CD4-positive, alpha-beta T cell (primary cell): ENCODE measurements at places on chromosomes 6 and 20.
A peak's percentile ranks its signal among the peaks of the same experiment; 100 is the strongest.

DNA sequence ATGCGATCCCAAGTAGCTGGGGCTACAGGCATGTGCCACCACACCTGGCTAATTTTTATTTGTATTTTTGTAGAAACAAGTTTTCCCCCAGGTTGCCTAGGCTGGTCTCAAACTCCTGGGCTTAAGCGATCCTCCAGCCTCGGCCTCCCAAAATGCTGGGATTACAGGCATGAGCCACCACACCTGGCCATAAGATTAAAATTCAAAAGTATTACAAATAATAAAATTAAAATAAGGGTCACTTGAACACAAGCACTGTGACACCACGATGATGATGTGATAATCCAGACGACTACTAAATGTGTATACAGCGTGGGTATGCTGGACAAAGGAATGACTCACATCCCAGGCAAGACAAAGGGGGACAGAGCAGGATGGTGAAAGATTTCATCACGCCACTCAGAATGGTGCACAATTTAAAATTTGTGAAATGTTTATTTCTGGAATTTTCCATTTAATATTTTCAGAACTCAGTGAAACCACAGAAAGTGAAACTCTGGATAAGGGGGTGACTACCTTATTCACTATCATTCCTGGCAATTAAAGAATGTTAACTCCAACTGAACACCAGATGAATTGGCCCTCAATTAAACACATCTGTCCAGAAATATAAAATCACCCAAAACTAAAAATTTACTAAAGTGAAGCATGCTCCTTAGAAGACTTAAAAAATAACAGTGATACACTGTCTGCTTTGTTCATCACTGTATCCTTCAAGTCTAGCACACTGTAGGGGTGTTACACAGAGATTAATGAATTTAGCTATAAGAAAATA, 13.1 kb downstream of the B4GALT5 start:
- peak; percentile 44 for DNase-seq

GRCh38 chr20:62178316-62179161, 4.3 kb upstream of the MTG2 start:
- no peak for DNase-seq

- no peak for DNase-seq
These were observed 48.4 kb upstream of the NCOA3 start for GRCh38 chr20:47453167-47453782.

GRCh38 chr6:85490516-85491248, 40.8 kb downstream of the NT5E start:
- DNase-seq, result no peak

GRCh38 chr20:44248410-44248759, 1.3 kb downstream of the GDAP1L1 start:
- no peak for DNase-seq

DNA sequence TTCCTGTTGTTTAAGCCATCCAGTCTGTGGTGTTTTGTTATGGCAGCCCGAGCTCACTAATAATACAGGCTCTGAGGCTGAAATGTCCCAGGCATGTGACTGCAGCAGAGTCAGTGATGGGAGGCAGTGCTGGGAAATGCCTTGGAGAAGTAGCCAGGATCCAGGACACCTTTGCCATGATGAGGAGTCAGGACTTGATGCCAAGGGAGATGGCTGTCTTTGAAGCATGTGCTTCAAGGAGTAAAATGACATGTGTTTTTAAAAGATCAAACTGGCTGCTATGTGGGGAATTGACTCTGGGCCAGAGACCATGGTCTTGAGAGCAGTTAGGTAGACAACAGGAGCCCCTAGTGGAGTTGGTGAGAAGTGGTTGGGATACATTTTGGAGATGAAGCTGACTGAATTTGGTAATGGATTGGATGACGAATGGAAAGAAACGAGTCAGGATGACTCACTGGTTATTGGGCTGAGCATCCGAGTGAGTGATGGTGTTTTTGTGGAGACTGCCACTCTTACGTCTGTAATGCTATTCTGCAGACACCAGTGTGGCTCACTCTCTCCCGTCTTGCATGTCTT, 322.2 kb downstream of the PLCB1 start:
- no peak for DNase-seq

DNA sequence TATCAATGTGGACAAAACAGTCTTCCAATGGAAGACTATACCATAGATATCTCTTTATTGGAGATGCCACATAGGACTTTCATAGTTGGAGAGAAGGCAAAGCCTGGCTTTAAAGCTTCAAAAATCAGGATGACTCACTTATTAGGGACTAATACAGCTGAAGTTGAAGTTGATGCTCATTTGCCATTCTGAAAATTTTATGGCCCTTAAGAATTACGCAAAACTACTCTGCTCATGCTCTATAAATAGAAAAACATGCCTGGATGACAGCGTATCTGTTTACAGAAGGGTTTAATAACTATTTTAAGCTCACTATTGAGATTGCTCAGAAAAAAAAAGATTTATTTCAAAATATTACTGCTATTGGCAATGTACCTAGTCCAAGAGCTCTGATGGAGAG, 155.5 kb upstream of the DST start:
- no peak for DNase-seq
